ENCODE measurements at places on chromosomes 6 and 20. TPM values are rescaled to one million over a fixed set of nuclear protein-coding genes. Genes with fewer than 3 reads are reported as not detected.

Gene SPTLC3
- 4.2 TPM for total RNA-seq

Gene SLC25A27
- total RNA-seq: 15.3 TPM

Gene DEFB121
- total RNA-seq: not detected

Gene SMLR1
- total RNA-seq: not detected

Gene PRR18
- total RNA-seq: not detected

Gene C6orf163
- total RNA-seq: not detected

Gene RSPO4
- total RNA-seq: 0.05 TPM

Gene BPIFB1
- total RNA-seq: not detected

Gene CST4
- not detected for total RNA-seq

Gene KIF6
- 1.3 TPM for total RNA-seq

Gene LY6G6C
- not detected for total RNA-seq

Gene SYCP2L
- total RNA-seq: 0.35 TPM

Gene DAAM2
- total RNA-seq: 1.7 TPM

Gene ARFGEF3
- 8.7 TPM for total RNA-seq

Gene JAG1
- total RNA-seq: 51.0 TPM

Gene SLC22A3
- total RNA-seq: 11.4 TPM

Gene OR2H2
- not detected for total RNA-seq

Gene RIN2
- total RNA-seq: 56.1 TPM

Gene PHACTR1
- total RNA-seq: 3.9 TPM

Gene PRDM1
- 0.87 TPM for total RNA-seq

Gene ZSWIM1
- 6.9 TPM for total RNA-seq
